ENCODE measurements at places on chromosomes 5 and 9.

GRCh38 chr5:117504305-117504704 is 929.7 kb upstream of the SEMA6A start:
- DNase-seq = no peak

DNA sequence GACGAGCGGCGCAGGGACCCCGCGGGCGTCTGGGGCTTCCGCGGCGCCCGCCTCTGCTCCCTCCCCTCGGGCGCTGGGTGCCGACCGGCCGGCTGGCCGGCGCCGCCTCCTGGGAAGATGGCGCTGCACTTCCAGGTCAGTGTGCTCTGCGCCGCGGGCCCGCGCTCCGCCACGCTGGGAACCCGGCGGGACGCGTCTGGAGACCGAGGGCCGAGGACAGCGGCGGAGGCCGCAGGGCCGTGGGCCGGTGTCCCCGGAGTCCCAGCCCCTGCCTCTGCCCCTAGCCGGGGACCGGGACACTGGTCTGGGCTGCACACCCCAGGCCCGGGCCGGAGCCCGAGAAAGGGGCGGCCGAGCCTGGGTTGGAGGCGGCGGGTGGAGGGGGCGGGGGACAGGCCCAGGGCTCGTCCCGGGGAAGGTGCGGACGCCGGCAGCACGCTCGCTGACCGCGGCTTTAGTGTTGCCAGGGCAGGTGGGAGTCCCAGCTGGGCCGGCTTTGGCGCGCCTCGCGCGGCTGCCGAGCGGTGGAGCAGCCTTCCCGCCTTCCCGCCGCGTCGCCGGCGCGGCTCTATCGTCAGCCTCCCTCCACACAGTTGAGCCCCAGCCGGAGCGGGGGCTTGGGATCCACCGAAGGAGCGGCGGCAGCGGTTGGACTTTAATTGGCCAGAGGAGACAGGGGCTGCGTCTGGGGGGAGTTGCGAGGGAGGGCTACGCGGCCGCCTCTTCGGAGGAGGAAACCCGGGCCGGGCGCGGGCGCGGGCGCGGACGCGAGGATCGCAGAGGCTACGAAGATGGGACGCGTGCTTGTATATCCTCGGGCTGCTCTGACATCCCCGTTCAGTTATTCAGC is at the start of gene RANBP17:
RANBP17 (plus strand) TSS at position 102 of the 850 bp plus-strand sequence.
- DNase-seq = peak; percentile 47

GRCh38 chr9:107750741-107751566 is 261.4 kb upstream of the KLF4 start:
- DNase-seq = peak; percentile 92

DNA sequence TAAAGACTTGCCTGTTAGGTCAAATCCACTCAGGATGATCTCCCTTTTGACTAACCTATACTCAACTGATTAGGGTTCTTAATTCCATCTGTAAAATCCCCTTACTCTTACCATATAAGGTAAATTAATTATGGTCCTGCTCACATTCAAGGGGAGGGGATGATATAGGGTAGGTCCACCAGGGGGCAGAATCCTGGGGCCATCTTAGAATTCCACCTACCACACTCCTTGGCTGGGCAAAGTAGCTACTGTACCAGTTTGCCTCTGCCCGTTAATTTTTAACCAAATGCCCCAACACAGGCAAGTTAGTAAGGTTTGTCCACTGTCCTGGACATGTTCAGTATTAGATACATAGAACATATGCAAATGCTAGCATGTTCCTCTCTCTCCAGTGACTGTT is 262.4 kb downstream of the SEMA5A start:
- no peak for DNase-seq

- no peak for DNase-seq
Observed at GRCh38 chr9:98311541-98311940, 56.1 kb upstream of the TBC1D2 start.

- peak; percentile 23 for DNase-seq
Observed at GRCh38 chr5:42005561-42006153, 80.6 kb downstream of the FBXO4 start.

GRCh38 chr9:122900791-122901190 is 4.4 kb downstream of the RC3H2 start:
- peak; percentile 75 for DNase-seq

GRCh38 chr5:171911152-171911551 is 95.3 kb downstream of the FBXW11 start:
- DNase-seq = no peak

DNA sequence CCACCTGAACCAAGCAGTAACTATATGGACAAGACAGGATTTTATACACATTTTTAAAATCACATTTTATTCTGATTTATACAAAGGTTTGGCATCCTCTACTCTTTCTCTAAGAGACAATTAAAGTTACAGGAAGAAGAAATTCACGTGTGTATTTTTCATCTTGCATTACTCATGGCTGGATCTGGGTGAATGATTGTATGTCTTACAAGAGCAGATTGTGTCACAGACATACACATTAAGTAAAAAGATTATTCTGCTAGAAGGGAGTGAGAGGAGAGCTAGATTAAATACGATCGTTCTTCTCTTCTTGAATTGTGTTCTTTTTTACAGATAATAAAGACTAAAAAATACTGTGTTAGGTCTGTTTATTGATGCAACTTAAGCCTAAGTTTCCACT is 20.8 kb upstream of the CEP120 start:
- no peak for DNase-seq

GRCh38 chr5:155125551-155126095 is 112.1 kb downstream of the KIF4B start:
- no peak for DNase-seq

- no peak for DNase-seq
Observed at GRCh38 chr9:107792006-107792405, 302.4 kb upstream of the KLF4 start.

GRCh38 chr5:160747987-160748386 is 104.0 kb downstream of the ATP10B start:
- no peak for DNase-seq

- DNase-seq = no peak
Observed at GRCh38 chr5:39231705-39232525, 12.6 kb upstream of the FYB1 start.

DNA sequence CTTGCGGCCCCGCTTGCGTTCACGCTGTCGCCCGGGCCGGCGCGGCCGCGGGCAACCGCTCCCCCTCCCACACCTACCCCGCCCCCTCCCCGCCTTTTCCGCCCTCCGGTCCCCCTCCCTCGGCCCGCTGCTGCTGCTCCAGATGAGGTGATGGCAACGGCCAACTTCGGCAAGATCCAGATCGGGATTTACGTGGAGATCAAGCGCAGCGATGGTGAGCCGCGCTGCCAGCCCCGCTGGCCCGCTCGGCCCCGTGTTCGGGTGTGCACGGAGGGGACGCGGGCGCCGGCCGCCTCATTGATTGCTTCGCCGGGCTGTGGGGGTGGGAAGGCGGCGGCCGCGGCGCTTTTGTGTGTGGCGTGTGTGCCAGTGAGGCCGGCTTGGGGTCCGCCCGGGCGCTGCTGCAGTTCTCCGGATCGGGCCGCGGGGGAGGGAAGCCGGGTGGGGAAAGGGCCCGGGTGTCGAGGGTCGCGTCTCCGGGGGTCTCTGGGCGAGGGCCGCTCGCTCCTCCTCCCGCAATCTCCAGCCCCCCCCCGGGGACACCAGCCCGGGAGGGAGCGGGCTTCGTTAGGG is 403 bp downstream of the KIF2A start:
- peak; percentile 49 for DNase-seq

- DNase-seq = no peak
Observed at GRCh38 chr5:106633825-106634224, 1036.9 kb downstream of the EFNA5 start.

DNA sequence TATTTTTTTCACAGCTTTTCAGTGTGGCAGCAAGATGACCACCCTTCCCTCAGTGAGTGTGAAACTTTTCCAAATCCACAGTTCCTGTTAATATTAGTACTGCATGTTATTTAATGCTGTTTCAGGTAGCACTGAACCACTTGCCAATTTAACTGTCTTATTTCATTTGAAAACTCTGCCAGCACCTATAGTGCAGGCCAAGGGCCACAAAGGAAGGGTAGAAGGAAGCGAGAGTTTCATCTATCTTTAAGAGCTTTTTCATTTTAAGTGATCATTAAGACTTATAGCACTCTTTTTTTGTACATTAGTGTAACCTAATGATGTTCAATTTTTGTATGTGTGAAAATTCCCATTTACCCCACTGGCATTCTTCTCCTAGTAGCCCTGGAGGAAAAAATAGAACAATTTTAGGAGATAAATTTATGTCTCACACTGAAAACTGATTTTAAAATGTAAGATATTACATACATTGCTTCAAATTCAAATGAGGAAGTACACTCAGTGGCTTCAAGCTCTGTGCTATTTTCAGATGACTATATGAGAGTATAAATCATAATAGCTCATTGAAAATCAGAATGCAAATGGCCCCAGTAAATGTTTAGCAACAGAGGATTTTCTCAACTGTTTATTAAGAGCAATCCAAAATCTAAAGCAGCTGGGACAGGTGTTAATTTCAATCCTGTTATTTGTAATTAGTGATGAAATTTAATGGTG is 820.5 kb downstream of the PTPRD start:
- no peak for DNase-seq

- DNase-seq = no peak
Observed at GRCh38 chr9:94903961-94904421, 177.5 kb downstream of the AOPEP start.

DNA sequence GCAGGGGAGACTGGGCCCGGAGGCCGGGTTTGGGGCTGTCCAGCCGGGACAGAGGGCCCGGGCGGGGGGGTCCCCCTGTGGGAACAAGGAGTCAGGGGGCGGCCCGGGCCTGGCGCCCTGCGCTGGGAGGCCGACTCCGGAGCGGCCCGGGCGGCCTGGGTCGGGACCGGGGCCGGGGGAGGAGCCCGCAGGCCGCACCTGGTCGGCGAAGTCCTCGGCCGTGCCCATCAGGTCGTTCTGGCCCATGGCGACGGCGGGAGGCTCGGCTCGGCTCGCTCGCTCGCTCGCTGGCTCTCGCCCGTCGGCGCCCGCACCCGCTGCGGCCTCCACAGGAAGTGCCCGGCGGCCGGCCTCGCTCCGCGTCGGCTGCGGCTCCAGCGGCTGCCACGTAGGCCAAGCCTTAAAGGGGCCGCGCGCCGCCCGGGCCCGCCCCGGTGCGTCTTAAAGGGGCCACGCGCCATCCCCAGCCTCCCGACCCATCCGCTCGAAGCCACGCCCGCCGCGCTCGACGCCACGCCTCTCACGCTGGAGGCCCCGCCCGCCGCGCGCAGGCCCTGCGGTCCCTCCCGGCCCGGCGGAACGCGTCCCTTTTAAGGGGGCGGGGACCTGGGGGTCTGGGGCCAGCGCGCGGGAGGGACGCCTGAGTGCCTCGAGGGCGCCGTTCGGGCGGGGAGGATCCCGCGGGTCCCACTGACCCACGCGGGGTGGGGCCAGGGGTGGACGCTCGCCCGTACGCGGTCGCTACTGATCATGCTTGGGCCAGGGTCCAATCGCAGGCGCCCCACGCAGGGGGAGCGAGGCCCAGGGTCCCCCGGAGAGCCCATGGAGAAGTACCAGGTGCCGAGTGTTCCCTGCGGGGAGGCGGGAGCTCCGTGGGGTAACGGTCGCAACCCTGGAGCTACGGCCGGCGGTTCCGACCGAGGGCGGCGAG is at the start of the genes STKLD1 and SURF4:
STKLD1 (plus strand) TSS at position 643 of the 931 bp plus-strand sequence; CDS start at position 751, 108 bp downstream.
SURF4 (minus strand) TSS at position 337 of the 931 bp plus-strand sequence; CDS start at position 246, 91 bp downstream.
- DNase-seq = peak; percentile 97

DNA sequence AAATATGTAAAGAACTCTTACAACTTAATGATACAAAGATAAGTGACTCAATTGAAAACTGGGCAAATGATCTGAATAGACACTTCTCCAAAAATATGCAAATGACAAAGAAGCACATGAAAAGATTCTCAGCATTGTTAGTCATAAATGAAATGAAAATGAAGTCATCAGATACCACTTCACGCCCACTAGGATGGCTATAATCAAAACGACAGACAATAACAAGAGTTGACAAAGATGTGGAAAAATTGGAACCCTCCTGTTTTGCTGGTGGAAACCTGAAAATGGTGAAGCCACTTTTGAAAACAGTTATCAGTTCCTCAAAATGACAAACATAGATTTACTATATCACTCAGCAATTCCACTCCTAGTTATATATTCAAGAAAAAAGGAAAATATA is 7.9 kb upstream of the SYK start:
- peak; percentile 24 for DNase-seq

DNA sequence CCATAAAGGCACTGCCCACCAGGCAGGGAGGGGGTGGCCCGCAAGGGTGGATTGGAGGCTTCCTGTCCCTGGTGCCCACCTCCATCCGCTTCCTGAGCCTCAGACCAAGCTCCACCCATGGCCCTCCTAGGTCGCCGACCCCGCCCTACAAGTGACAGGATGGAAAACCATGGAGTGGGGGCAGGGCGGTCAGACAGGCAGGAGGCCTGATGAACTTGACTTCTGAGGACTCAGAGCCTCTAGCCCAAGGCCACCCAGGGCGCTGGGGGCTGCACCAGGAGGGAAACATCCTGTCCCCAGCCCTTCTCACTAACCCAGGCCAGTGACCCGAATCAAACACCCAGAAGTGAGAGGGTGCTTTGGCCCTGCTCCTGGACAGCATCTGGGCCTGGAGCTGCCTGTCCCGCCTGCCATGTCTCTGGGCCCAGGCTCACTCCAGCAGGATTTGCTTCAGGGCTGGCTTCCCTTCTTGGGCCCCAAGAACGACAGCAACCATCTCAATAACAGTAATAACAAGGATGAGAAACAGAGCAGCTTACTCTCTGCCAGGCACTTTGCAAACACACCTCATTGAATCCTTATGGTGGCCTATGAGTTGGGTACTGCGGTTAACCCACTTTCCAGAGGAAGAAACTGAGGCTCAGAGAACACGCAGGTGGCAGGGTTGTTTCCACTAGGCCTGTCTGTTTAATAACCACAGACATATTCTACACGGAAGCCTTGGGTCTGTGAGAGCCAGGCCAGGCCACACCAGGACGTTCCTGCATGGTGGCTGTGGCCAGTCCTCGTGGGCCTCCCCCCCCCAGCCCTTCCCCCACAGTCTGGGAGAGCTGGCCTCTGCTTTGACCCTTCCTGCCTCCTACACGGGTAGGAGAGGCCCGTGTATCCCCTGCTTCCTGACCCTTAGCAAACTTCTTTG is 4.4 kb upstream of the ST6GALNAC6 start:
- peak; percentile 64 for DNase-seq

DNA sequence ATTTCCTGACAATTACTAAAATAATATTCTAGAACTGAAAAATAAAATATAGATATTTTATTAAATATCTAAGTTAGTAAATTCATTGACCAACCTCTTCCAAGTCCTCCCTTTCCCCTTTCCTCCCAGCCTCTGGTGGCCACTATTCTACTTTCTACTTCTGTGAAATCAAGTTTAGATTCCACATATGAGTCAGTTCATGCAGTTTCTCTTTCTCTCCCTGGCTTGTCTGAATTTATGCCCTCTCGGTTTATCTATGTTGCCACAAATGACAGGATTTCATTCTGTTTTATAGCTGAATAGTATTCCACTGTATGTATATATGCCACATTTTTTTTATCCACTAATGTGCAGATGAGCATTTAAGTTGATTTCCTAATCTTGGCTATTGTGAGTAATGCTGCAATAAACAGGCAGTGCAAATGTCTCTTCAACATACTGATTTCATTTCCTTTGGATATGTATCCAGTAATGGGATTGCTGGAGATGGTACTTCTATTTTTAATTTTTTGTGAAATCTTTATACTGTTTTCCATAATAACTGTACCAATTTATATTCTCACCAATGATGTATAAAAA is 52.3 kb downstream of the WDR36 start:
- DNase-seq = no peak

- DNase-seq = no peak
Observed at GRCh38 chr9:14243514-14244042, 70.4 kb downstream of the NFIB start.

- DNase-seq = peak; percentile 20
Observed at GRCh38 chr5:60961685-60962084, 16.7 kb downstream of the NDUFAF2 start.

All from inflammatory macrophage (primary cell).